GM19239 (cell line): ENCODE measurements at places on chromosomes 12 and 14.

- no peak for DNase-seq
These were observed 38.3 kb downstream of the RPS6KA5 start for GRCh38 chr14:91021991-91022621.

- no peak for DNase-seq
These were observed 6.4 kb upstream of the GPR68 start for GRCh38 chr14:91250912-91251311.

- DNase-seq = no peak
These were observed 65.8 kb upstream of the TMPO start for GRCh38 chr12:98449584-98449983.

DNA sequence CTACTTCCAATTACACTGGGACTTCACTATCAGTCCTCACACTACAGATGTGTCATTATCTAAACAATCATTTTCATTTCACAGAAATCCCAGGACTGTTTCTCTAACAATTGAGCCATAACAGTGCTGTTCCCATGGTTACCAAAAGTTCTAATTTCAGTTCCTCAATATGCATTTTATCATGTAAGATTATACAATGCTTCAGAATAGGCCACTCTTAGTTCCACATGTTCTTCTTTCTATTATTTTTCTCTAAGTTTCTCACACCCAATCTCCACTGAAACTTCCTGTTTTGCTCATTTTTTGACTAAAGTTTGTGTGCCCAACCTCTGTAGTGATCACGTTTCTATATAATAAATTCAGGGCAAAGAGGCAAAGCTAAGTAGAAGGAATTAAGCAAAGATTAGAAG is 185.8 kb downstream of the DUSP6 start:
- DNase-seq = peak; percentile 4
